ENCODE measurements at places on chromosomes 5 and 9.

- DNase-seq: no peak
Observed at GRCh38 chr5:143023411-143024096, 253.4 kb downstream of the ARHGAP26 start.

DNA sequence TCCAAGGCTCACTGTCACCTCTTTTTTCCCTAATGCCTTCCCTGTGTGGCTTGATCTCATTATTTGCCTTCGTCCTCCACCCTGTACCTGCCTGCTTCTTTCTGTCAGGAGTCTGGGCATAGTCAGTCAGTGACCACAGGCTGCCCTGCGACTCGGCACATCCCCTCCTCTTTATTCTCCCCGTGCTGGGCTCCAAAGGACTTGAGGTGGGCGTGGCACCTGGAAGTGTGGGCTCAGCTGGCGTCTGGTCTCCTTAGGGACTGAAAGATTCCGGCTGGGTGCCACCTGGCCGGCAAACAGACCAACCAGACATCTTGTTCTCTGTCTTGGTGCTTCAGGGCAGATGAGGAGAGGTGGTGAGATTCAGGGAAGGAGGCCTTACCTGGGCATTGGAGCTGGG lies 29.6 kb upstream of the PRDM12 start:
- DNase-seq: no peak

GRCh38 chr5:95280401-95281095 lies 4.3 kb downstream of the MCTP1 start:
- DNase-seq: no peak

DNA sequence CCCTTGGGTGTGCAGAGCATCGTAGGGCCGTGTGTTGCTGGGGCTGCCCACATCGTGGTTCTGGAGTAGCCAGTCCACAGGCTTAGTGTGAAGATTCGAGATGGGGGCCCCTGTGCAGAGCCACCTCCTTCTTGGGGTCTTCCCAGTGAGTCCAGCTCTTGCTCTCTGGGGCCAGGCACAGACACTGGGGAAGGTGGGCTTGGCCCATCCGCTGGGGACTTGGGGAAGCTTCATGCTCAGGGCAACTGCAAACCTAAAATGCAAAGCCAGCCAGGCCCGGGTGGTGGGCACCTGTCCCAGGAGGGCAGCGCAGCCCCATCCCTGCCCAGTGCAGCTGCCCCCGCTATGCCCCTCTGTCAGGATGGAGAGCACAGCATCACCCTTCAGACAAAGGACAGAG lies 46.4 kb upstream of the LRRC14B start:
- no peak for DNase-seq

Data from HEK293T (cell line).